ENCODE measurements at places on chromosomes 4 and X.

GRCh38 chr4:26084414-26084813, 170.4 kb downstream of the SMIM20 start:
- no peak for DNase-seq

GRCh38 chrX:5236096-5236495, 992.6 kb downstream of the NLGN4X start:
- no peak for DNase-seq

GRCh38 chr4:25085671-25086070, 54.9 kb upstream of the LGI2 start:
- no peak for DNase-seq

GRCh38 chr4:75849461-75849860, 52.8 kb downstream of the PPEF2 start:
- DNase-seq = no peak

- DNase-seq = no peak
Observed at GRCh38 chr4:73770917-73771316, 30.5 kb downstream of the CXCL8 start.

DNA sequence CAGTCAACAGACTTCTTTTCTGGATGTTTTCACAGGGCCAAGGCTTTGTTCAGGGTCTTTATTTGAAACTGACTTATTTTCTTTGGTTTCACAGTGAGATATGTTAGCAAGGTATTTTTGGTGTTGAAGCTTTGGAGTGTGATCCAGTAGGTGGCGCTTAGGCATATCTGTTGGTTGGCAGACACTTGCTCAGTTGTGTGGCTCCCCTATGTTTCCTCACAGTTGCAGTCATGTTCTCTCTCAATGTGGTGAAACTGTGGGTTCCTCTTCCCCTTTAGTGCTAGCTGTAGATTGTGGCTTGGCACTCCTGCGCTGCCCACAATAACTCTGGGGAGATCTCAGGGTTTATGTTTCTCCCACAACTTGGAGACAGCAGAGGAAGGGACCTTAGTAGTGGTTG, 460.8 kb downstream of the SLITRK2 start:
- DNase-seq = no peak

- DNase-seq = peak; percentile 13
Observed at GRCh38 chr4:184782731-184783373, 42.9 kb downstream of the ACSL1 start.

DNA sequence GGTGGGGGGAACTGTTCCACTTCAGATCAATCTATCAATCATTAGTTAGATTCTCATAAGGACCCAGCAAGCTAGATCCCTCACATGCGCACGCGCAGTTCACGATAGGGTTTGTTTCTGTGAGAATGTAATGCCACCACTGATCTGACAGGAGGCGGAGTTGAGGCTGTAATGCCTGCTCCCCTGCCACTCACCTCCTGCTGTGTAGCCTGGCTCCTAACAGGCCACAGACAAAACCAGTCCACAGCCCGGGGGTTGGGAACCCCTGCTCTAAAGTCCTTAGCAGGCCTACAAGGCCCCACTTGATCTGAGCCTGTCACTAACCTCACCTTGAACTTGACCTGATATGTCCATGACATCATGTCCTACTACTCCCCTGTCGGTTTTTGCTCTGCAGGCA, 30.3 kb downstream of the ARL9 start:
- DNase-seq = no peak

GRCh38 chr4:8195431-8195830, 3.7 kb upstream of the SH3TC1 start:
- DNase-seq = no peak

- no peak for DNase-seq
Observed at GRCh38 chrX:75276666-75277065, 2.8 kb downstream of the UPRT start.

- no peak for DNase-seq
Observed at GRCh38 chrX:23403849-23404248, 69.2 kb downstream of the PTCHD1 start.

DNA sequence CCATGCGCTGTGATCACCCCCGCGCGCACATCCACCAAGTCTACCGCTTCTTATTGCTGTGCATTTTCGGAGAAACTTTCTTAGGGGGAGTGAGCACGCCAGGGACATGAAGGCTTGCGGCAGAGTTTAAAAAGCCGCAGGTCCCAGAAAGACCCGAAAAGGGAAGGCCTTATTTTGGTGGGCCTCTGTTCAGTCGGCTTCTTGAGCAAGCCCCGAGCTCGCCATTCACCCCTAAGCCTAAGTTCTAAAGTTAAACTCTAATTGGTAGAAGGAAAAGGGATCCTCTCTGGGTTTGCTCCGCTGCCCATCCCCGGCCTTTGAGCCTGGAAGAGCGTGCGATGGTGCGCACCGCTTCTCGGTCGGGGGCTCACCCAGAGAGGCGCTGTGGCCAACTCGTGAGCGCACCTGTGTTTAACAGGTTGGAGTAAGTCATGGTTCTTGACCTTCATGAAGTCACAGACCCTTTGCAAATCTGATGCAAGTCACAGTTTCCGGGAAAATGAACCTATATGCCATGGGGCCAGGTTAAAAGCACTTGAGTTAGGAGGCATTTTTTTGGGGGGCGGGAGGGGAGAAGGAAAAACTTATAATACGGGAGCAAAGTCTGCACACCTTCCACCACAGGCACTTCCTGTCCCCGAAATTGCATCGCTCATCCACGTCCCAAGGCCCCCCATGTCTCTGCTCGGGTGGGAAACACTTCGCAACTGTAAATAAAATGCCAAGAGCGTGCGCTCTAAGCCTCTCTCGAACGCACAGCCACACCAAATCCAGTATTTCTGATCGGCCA, 1.9 kb downstream of the PHOX2B start:
- no peak for DNase-seq

DNA sequence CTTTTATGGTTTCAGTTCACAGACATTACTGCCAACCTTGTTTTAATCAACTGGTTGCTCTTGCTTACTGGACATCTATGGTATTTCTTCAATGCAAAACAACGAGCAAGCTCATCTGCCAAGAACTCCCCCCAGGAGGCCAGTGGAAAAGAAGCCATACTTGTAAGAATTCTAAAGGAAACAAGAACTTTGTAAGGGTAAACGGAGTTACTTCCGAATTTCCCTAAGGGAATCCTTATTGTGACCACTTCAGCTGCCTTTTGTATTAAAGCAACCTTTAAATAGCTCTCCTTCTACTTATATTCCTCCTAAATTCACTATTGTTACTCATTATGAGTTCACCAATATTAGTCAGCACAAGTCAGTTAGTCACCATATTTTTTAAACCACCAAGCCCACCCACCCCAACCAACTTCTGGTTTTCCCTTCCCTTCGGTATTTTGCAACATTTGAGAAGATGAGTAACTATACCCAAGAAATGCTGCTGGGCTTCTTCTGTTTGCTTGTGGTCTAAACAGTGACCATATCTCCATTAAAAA, 602.8 kb upstream of the DIPK2B start:
- no peak for DNase-seq

DNA sequence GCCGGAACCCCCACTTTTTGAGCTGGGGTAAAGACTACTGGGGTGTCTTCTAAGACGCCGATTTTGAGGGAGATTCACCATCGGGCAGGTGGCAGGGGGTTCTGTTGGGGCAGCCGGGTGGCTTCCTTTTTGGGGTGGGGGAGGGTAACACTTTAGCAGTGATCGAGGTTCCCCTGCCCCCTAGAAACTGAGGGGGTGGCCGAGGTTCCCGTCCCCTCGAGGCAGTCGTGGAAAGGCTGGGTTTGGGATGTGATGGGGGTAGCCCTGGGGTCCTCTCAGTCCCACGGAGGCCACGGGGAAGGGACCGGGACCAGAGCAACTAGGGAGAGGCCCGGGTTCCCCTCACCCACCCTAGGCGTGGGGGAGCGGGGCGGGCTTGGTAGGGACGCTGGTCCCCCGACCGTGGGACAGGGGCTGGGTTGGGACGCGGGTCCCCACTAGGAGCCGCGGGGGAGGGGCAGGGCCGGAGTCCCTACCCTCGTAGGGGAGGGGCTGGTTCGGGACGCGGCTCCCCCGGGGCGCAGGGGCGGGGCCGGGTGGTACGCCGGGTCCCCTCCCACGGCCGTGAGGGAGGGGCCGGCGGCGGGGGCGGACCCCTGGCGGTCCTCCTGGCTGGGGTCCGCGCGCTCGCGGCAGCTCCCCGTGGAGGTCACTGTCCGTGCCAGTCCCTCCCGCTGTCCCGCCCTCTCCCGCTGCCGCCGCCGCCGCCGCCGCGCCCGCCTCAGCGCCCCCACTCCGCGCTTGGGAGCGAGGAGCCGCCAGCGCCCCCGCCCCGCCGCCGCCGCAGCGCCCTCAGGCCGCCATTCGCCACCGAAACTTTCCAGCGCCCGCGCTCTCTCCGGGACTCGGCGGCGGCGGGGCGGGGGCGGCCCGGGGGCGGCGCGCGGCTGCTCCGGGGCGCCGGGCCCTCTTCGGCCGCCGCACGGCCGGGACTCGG, at the start of gene TBL1X:
Gene TBL1X, plus strand, starts transcription at position 624 of the 937 bp plus-strand sequence. CDS start 188,529 bp downstream, outside the sequence.
- peak; percentile 36 for DNase-seq

DNA sequence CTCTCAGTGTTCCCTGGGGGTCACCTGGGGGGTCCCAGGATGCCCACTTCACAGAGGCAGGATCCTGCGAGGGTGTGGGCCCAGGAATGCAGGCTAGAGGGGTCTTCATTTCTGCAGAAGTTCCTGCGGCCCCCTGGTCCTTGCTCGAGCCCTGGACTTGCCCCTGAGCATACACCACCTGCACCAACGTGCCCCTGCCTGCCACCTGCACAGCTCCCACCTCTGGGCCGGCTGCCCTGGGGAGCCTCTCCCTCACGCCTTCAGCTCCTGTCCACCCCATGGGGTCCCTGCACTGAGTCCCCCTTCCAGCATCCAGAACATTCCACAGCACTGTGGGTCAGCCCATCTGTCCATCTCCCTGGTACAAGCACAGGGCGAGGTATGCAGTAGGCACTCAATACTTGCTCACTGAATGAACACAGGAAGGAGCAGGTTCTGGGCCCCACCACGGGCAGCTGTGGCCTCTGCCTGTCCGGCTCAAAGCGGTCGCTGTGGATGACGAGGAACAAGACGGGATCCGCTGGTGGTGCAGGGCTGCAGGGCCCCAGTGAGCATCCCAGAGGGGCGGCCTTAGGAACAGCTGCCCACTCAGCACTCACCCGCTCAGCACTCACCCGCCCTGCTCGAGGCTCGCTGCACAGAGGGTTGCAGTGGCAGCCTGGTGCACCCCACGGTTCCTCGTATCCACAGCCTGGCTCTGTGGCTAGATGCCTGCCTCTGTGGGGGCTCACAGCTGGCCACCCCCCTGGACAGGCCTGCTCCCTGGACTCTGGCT, 70.5 kb upstream of the MXD4 start:
- DNase-seq = no peak

GRCh38 chrX:8820910-8821527, 19.8 kb upstream of the FAM9A start:
- DNase-seq = no peak

DNA sequence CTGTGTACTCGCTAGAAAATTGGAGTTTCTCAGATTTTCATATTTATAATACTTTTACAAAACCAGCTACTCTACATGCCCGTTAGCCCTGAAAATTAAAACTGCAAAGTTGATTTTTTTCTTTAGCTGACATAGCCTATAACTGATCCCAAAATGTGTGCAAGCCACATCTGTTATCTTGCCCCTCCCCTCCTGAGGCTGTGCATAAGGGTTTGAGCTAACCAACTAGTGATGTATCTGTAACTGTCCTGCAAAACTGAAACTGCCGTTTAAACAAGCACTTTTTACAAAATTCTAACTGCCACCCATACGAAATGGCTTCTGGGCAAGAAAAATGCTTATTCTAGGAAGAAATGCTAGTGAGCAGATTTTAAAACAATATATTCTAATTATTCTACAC, 59.1 kb downstream of the EDNRA start:
- DNase-seq = no peak

DNA sequence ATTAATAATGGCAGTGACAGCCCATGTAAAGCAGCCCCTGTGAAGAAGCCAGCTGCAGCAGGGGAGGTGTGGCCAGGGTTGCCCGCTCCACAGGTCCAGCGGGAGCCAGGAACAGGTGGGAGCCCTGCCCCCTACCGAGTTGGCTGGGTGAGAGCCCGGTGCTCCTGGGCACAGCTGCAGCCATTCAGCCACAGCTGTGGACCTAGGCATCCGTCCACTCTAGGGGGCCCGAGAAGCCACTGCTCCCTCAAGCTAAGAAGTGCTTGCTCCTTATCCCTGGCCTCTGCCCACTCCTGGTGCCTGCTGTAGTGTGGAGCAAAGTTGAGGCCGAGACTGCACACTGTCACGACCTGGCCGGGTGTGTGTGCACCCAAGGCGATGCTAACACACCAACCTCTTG, 1469.0 kb downstream of the PCDH7 start:
- no peak for DNase-seq

DNA sequence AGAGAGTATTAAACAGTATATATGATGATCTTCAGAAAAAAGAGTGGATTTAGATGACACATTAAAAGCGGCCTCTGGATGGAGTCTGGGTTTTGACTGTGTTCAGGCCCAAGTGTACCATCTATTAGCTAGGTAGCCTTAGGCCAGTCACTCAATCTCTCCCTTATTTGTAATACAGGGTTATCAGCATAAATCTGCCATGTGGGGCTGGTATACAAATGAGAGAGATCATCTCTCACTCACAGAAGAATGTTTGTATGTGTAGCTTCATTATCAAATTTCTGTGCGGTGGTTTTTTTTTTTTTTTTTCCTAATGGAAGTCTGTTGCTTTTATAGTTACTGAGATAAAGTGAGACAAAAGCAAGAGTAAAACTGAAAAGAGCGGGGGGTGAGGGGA, 12.7 kb downstream of the SLC2A9 start:
- no peak for DNase-seq

All from naive thymus-derived CD4-positive, alpha-beta T cell (primary cell).